ENCODE measurements at places on chromosomes 12 and 14.

- DNase-seq: no peak
Measured at GRCh38 chr12:132597333-132598316, 12.8 kb downstream of the LRCOL1 start.

- DNase-seq: no peak
Measured at GRCh38 chr14:82755476-82755875, 1221.8 kb upstream of the SEL1L start.

GRCh38 chr12:88141774-88142609, at the start of the genes CEP290 and TMTC3:
CEP290 (minus strand) TSS chr12:88142088; CDS start chr12:88141307, 781 bp downstream.
TMTC3 (plus strand) TSS chr12:88142307; CDS start chr12:88148316, 6,009 bp downstream.
- DNase-seq: peak; percentile 74

DNA sequence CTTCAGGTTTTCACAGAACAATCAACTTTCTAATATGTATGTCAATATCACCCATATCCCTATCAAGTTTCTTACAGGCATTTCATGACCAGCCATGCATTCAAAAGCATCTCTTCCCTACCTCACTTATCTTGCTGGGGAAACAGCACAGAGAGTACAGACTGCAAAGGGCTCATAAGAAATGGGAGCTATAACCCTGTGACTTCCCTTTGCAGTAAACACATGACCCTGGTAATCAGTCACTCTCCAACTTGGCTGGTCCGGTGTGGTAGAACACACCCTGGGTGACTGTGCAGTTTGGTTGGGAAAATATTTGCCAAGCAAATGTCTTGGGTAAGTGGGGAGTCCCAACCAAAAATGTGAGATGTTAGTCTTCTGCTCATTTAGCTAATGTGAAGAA, 49.4 kb upstream of the TMCC3 start:
- no peak for DNase-seq

DNA sequence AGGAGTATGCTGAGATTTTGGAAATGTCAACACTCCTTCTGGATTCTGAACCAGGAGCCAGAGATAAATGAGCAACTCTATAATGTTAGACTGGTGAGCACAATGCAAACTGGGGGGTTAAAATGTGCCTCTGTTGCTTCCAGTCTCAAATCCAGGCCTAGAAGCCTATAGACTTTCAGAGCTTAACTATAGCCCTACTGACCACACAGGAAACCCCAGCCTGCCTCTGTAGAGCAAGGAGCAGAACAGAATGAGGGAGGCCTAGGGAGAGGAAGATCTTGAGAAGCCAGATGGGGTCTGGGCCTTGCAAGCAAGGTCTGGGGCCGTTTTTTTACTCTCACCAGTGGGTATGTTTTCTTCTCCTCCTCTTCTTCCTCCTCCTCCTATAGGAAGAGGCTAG, 225.4 kb upstream of the KITLG start:
- DNase-seq: no peak

DNA sequence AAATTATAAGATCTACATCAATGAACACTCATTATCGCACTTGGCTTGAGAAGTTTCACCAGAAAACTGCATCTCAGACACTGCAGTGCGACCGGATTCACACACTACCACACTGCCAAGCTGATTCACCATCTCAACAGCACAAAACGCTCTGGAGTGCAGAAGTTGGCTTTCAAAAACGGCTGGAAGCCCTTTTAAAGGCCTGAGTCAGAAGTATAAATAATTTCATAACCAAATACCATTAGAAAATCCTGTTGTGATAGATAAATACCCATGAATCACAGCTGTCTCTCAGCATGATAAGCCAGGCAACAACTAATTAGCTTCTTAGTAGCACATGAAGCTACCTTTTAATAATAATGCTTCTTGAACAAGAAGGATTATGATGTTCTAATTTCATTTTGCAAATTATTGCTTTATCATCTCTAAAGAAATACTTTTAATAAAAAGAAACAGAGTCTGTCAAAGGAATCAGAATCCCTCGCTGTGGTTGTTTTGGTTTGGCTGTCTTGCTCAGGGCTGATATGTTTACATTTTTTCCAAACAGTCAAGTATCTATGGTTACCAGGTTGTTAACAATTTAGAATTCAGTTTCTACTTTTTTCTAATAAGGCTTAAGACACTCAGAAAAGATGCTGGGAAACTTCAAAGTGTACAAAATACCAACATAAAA, 51.2 kb downstream of the SLC2A13 start:
- no peak for DNase-seq

DNA sequence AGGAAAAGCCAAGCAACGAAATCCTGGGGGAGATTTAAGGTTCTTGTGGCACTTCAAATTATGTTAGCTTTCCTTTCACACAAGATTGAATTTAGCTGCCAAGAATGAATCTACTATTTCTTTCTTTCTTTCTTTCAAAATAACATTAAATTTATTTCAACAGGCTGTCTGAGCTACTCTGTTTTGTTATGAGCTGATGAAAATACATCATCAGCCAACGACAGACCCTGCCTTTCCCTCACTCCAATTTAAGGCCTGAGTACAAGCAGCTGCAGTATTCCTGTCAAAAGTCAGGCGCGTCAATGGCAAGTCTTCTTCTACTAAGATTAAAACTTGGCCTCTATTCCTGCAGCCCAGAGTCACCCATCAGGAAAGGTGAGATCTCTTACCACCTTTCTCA, 347.7 kb upstream of the FLRT2 start:
- DNase-seq: no peak

GRCh38 chr12:80101126-80101525, 1.8 kb downstream of the OTOGL start:
- DNase-seq: no peak

- no peak for DNase-seq
Measured at GRCh38 chr12:80704420-80704819, 3.0 kb upstream of the MYF6 start.

GRCh38 chr12:88985631-88986030, 366.7 kb downstream of the DUSP6 start:
- DNase-seq: no peak

- DNase-seq: no peak
Measured at GRCh38 chr14:60710494-60710893, 13.7 kb downstream of the SIX4 start.

- DNase-seq: no peak
Measured at GRCh38 chr14:36723530-36723929, 61.9 kb downstream of the PAX9 start.

- DNase-seq: no peak
Measured at GRCh38 chr14:59301354-59301753, 112.9 kb downstream of the DAAM1 start.

DNA sequence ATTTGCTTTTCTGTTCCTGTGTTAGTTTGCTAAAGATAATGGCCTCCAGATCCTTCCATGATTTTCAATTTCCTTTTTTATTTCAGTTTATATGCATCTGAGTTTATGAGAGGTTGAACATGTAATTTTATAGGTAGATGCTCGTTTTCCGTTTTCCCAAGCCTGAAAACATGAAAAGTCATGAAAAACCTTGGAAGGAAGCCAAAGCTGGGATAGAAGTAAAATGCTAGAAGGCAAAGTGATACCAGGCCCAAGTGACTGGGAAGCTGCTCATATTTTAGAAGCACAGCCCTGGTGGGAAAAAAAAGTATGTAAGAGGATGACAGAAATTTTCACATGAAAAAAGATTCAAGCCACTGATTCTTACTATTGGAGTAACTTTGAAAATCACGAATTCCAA, 290.8 kb downstream of the PRKD1 start:
- no peak for DNase-seq

DNA sequence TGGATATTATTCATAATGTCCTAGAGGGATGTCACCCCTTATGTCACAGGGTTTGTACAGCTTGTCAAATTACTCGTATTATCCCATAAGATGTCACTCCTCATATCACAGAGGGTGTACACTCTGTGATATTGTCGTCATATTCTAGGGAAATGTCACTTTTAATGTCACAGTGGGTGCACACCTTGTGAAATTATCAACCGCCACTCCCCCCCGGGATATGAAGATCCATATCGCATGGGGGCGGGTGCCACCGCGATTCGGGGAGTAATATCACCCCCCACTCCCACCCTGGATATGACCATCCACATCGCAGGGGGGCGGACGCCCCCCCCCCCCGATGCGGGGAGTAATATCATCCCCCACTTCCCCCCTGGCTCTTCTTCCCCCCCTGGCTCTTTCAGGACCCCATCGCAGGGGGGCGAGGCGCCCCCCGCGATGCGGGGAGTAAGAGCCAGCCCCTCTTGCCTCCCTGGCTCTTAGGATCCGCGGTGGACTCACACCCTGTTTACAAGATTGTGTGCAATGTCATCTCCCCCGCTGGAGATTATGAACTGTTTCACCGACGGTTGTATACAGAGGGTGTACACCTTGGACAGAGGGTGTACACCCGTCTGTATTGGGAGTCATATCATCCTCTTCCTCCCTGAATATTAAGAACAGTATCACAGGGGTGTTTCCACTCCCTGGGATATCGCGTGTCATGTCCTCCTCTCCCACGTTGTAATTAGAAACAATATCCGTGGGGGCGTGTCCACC, 92.8 kb downstream of the FRMD6 start:
- no peak for DNase-seq

GRCh38 chr12:9115731-9116559, at the start of gene A2M:
A2M (minus strand) TSS chr12:9115919; CDS start chr12:9115849, 70 bp downstream.
- DNase-seq: no peak

DNA sequence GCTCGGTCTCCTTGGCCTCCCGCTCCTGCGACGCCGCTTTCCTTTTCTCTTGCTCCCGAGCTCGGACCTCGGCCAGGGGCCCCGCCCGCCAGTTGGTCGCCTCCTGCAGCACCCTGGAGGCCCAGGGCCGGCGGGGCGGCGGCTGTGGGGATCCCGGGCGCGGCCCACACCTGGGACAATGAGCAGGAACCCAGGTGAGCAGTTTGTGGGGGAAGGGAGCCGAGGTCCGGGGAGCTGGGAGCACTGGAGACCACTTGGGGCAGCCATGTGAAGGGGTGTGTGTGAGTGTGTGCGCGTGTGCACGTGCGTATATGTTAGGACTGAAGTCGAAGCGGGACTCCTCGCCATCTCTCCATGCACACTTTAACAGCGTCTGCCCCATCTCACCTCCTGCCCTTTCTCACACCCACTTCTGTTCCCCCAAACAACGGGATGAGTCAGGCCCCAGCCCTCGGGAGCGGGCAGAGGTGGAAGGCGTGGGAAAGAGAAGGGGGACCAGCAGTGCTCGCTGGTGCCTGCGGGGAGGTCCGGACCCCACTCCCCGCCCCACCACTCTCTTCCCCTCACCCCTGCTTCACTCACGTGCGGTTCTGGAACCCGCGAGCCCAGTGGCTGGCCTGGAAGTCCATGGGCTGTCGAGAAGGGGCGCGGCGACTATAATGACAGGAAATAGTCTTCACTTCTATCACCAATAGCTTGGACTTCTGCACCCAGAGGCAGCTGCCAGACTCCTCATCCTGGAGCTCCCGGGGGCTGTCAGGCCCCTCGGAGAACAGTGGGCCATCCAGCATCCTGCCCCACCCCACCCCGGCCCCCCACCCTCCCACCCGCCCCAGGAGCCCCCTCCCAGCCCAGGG, 450 bp downstream of the DDN start:
- no peak for DNase-seq

GRCh38 chr12:129844662-129845220, 59.1 kb downstream of the TMEM132D start:
- DNase-seq: no peak

Measured in stimulated activated CD4-positive, alpha-beta T cell treated with anti-CD3 and anti-CD28 coated beads, Interleukin-1b, Interleukin-23, amount 100 ng/mL, for 1 hour (primary cell).